ENCODE measurements at places on chromosomes 6 and 20. TPM values are rescaled to one million over a fixed set of nuclear protein-coding genes. Genes with fewer than 3 reads are reported as not detected.

CAGE1 gene
- total RNA-seq = not detected

SYNDIG1 gene
- 0.05 TPM for total RNA-seq

MCCD1 gene
- total RNA-seq = not detected

- H3K36me3 ChIP-seq = 0 out of 2 replicates have a peak, but pooled peaks cover 3% of the 10 kb centered on the region
- H3K27me3 ChIP-seq = no peaks in the 10 kb centered on the region
- no peak overlapping the region for H3K27ac ChIP-seq
- peak; percentile 10 for DNase-seq
- H3K4me3 ChIP-seq = no peak overlapping the region
- H3K4me1 ChIP-seq = no peaks in the 10 kb centered on the region
These were observed 161.5 kb upstream of the THBS2 start for GRCh38 chr6:169415179-169415578.

- DNase-seq = no peak
- H3K27me3 ChIP-seq = no peaks in the 10 kb centered on the region
- H3K27ac ChIP-seq = no peak overlapping the region
These were observed 142.0 kb upstream of the GMDS start for GRCh38 chr6:2387445-2387844.

DNA sequence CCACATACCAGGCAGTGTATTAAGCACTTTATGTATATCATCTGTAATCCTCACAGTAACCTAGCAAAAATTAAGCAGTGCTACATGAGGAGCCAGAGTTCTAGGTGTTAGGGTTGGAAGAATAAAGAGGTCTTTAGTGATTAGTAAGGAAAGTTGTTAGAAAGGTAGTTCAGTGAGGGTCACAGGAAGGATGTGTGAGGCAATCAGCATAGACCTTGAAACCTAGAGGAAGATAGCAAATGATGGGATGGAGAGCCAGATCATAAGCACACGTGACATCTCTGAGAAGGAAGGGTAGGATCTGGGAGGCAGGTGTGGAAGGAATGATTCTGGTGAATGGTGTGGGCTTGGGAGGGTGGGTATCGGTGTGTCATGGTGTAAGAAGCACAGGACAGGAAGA is 2.2 kb downstream of the KAT14 start:
- peaks cover 15% of the 10 kb centered on the region for H3K36me3 ChIP-seq
- H3K27ac ChIP-seq = no peak overlapping the region
- peaks cover 4% of the 10 kb centered on the region for H3K4me1 ChIP-seq
- H3K27me3 ChIP-seq = no peaks in the 10 kb centered on the region

- H3K27me3 ChIP-seq = no peaks in the 10 kb centered on the region
- DNase-seq = no peak
- no peak overlapping the region for H3K4me3 ChIP-seq
- H3K4me1 ChIP-seq = peaks cover 15% of the 10 kb centered on the region
- H3K27ac ChIP-seq = no peak overlapping the region
- H3K36me3 ChIP-seq = no peaks in the 10 kb centered on the region
These were observed 19.1 kb downstream of the SNAI1 start for GRCh38 chr20:50001784-50002311.

DNA sequence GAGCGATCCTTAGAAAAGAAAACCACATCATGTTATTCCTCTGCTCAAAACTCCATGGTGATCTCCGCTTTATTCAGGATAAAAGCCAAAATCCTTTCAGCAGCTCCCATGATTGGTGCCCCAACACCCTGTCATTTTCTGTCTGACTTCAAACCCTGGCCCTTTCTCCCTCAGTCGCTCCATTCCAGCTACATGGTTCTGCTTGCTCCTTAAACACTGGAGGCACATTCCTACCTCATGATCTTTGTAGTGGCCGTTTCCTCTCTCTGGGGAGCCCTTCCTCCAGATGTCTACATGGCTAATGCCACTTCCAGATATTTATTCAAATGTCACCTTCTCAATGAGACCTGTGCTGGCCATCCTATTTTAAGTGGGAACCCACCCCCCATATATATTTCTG is 100.8 kb downstream of the CAP2 start:
- no peak overlapping the region for H3K27ac ChIP-seq
- peaks cover 15% of the 10 kb centered on the region for H3K4me1 ChIP-seq
- no peaks in the 10 kb centered on the region for H3K27me3 ChIP-seq
- no peak overlapping the region for H3K4me3 ChIP-seq
- DNase-seq = no peak

GRCh38 chr6:47592131-47592840 is 106.1 kb upstream of the ADGRF4 start:
- no peaks in the 10 kb centered on the region for H3K36me3 ChIP-seq
- no peak overlapping the region for H3K27ac ChIP-seq
- no peaks in the 10 kb centered on the region for H3K27me3 ChIP-seq
- no peak overlapping the region for H3K4me3 ChIP-seq
- DNase-seq = no peak

GRCh38 chr6:43680308-43681200 is 7.0 kb downstream of the MRPS18A start:
- H3K4me3 ChIP-seq = no peak overlapping the region
- DNase-seq = no peak
- H3K36me3 ChIP-seq = peaks cover 39% of the 10 kb centered on the region

GRCh38 chr6:5282191-5282623 is 20.9 kb downstream of the FARS2 start:
- DNase-seq = no peak
- H3K27ac ChIP-seq = no peak overlapping the region
- H3K4me3 ChIP-seq = no peak overlapping the region
- H3K27me3 ChIP-seq = no peaks in the 10 kb centered on the region

DNA sequence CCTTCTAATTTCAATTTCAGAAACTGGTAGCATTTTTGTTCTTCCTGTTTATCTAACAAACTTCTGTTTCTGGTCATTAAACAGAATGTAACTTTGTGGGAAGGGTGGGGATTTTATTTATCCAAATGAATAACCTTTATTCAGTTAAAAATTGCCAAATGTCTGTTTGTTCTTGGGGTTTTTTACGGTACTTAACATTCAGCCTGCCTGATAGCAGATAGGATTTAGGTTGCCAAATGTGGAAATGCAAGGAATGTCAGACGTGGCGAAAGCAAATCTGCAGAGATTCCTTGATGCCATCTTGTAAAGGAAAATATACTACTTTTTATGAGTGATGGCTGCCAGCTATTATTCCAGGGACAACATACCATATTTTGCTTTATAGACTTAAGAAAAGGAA is 95.7 kb downstream of the LYRM2 start:
- H3K4me3 ChIP-seq = no peak overlapping the region
- H3K27ac ChIP-seq = no peak overlapping the region
- H3K36me3 ChIP-seq = no peaks in the 10 kb centered on the region
- H3K4me1 ChIP-seq = no peaks in the 10 kb centered on the region

Data from SJCRH30 (cell line).